ENCODE measurements at places on chromosomes 16 and 17. TPM values are rescaled to one million over a fixed set of nuclear protein-coding genes. Genes with fewer than 3 reads are reported as not detected.
A peak's percentile ranks its signal among the peaks of the same experiment; 100 is the strongest.

GRCh38 chr16:28105954-28106353 is 42.4 kb upstream of the GSG1L start:
- DNase-seq = no peak
- peaks cover 62% of the 10 kb centered on the region for H3K36me3 ChIP-seq
- H3K27ac ChIP-seq = no peak overlapping the region
- H3K4me1 ChIP-seq = no peaks in the 10 kb centered on the region
- no peaks in the 10 kb centered on the region for H3K27me3 ChIP-seq
- H3K4me3 ChIP-seq = no peak overlapping the region

- H3K27me3 ChIP-seq = no peaks in the 10 kb centered on the region
- H3K27ac ChIP-seq = no peak overlapping the region
- DNase-seq = no peak
These were observed 73.4 kb upstream of the GSG1L start for GRCh38 chr16:28136751-28137434.

GRCh38 chr17:18121144-18121910 is 12.8 kb downstream of the MYO15A start:
- DNase-seq = no peak
- no peak overlapping the region for H3K27ac ChIP-seq
- no peak overlapping the region for H3K4me3 ChIP-seq
- no peaks in the 10 kb centered on the region for H3K4me1 ChIP-seq
- no peaks in the 10 kb centered on the region for H3K36me3 ChIP-seq

DNA sequence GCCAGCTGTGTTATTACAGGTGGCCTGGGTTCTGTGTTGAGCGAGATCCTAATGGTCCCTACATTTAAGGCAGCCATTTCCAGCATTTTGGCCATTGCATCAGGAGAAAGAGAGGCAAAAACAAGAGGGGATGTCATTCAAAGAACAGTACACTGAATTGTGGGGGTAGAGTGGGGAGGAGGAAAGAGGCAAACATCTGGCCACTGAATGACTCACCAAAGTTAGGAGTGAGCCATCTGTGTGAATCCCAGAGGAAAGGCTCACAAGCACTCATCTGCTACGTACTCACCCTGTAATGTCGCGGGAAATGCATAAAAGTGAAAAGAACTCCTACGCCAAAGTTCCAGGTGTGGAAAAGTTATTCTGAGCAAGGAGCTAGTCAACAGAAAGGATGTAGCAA is 16.7 kb downstream of the KRABD2 start:
- no peak overlapping the region for H3K4me3 ChIP-seq
- no peaks in the 10 kb centered on the region for H3K36me3 ChIP-seq
- peak; percentile 88 for DNase-seq
- H3K4me1 ChIP-seq = peaks cover 6% of the 10 kb centered on the region
- H3K27ac ChIP-seq = no peak overlapping the region

DNA sequence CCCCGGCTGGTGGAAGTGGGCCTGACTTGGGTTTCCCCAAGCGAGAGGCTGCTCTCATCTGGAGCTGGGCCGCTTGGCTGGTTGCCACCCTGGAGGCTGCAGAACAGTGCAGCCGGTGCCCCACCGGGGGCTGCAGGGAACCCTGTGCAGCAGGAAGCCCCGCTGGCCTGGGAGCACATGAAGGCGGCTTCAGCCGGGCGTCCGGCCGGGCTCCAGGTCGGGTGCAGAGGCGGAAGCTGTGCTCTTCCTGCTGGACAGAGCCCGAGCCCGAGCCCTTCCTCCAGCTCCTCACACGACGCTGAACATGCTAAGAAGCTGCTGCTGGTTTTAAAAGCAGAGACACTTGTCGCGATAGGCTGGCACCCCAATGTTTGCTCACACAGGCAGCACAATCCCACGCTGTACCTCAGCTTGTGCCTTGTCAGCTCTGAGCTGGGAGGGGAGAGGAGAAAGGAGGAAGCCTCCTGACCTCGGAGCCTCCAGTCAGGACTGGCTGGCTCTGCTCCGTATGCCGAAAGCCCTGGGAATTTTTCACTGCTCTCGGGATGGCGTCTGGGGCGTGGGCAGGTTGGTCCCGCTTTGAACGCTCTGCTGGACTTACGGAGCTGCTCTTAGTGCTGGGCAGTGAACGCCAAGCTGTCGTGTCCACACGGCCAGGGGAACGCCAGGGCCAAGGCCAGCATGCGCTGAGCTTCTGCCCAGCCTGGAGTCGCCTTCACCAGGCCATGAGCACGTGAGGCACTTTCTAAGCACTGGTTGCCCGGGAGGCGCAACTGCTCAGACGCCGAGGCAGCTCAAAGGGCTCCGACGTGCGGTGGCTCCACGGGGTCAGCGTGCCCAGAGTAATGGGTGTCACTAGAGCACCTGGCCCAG is 8.8 kb downstream of the CDK5R1 start:
- no peaks in the 10 kb centered on the region for H3K36me3 ChIP-seq
- peak overlapping the region; percentile 71 for H3K27ac ChIP-seq
- H3K4me3 ChIP-seq = no peak overlapping the region
- H3K27me3 ChIP-seq = no peaks in the 10 kb centered on the region

DNA sequence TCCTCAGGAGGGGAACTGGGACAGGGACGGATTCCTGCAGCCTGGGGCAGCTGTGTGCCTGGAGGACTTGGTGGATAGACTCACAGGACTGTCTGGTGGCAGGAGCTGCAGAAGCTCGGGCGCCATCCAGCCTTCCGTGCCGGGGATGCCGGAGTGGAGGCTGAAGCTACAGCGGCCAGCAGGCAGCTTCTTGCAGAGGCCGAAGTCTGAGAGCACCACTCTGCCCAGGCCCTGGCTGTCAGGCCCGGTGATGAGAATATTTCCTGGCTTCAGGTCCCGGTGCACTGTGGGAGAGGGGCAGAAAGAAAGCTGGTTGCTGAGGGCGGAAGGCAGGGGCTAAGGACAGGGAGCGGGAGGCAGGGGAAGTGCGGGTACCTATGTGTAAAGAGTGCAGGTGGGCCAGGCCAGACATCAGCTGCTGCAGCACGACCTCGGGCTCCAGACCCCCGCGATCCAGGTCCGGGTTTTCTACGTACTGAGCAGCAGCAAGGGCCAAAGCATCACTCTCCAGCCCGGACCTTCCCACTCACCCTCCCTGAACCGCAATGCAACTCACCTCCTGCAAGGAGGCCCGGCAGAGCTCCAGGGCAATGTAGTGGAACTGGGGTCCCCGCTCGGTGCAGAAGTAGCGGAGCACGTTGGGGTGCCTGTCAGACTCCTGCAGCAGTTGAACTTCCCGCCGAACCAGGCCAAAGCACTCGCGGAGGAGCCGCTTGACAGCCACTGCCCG is 16.1 kb downstream of the PLK1 start:
- H3K4me3 ChIP-seq = peak overlapping the region; percentile 28
- peaks cover 12% of the 10 kb centered on the region for H3K36me3 ChIP-seq
- H3K27ac ChIP-seq = no peak overlapping the region
- H3K27me3 ChIP-seq = no peaks in the 10 kb centered on the region
- DNase-seq = peak; percentile 57

The MMP28 gene
- 1.2 TPM for total RNA-seq

DNA sequence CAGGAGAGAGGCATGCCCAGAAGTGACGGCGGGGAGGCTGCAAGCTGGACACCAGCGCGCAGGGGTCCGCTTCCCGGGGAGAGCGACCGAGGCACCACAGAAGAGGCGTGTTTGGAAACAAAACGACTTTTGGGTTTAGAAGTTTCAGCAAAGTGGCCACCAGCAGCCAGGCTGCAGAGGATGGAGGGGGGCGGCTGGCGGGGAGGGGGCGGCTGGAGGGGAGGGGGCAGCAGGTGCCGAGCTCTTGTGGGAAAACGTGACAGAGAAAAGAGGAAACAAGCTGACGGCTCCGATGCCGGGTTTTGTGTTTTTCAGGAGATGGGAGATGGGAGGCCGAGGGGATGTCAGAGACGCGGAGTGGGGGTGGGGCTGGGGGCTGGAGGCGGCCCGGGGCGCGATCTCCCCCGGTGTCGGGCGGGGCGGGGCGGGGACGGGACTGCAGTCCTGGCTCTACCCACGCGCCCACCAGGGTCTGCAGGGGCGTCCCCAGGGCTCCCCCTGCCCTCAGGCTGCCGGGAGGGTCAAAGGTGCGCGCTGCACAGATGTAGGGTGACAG is 32.1 kb upstream of the RPH3AL start:
- no peak overlapping the region for H3K27ac ChIP-seq
- H3K4me3 ChIP-seq = no peak overlapping the region
- no peaks in the 10 kb centered on the region for H3K36me3 ChIP-seq
- DNase-seq = no peak
- peaks cover 16% of the 10 kb centered on the region for H3K27me3 ChIP-seq
- H3K4me1 ChIP-seq = peaks cover 8% of the 10 kb centered on the region

DNA sequence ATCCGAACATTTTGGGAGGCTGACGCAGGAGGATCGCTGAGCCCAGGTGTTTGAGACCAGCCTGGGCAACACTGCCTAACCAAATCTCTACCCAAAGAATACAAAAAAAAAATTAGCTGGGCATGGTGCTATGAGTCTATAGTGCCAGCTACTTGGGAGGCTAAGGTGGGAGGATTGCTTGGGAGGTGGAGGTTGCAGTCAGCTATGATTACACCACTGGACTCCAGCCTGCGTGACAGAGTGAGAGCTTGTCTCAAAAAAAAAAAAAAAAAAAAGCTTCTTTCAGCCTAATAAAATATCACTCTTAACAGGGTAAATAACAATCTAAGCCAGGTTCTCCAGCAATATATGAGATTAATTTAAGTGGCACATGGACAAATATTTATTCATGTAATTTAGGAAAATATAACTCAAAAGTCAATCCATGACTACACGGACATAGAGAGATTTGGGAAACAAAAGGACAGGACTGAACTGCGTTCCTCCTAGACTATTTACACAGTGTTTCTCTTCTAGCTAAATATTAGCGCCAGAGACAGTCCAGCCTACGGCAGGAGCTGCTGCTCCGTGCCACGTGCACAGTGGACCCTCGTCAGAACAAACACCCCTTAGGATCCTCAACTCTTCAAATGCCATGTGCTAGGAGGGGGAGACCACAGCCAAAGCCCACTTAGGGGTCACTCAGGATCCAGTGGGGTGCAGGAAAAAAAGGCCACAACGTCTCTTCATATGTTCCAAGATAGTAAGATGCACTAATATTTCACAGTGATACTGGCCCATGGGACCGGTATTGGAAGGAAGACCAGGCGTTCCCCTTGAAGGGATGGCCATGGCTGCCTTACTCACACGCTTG is 8.7 kb downstream of the USP36 start:
- peaks cover 64% of the 10 kb centered on the region for H3K36me3 ChIP-seq
- DNase-seq = no peak
- H3K4me3 ChIP-seq = no peak overlapping the region
- H3K27ac ChIP-seq = no peak overlapping the region

The EME1 gene
- 3.0 TPM for total RNA-seq

DNA sequence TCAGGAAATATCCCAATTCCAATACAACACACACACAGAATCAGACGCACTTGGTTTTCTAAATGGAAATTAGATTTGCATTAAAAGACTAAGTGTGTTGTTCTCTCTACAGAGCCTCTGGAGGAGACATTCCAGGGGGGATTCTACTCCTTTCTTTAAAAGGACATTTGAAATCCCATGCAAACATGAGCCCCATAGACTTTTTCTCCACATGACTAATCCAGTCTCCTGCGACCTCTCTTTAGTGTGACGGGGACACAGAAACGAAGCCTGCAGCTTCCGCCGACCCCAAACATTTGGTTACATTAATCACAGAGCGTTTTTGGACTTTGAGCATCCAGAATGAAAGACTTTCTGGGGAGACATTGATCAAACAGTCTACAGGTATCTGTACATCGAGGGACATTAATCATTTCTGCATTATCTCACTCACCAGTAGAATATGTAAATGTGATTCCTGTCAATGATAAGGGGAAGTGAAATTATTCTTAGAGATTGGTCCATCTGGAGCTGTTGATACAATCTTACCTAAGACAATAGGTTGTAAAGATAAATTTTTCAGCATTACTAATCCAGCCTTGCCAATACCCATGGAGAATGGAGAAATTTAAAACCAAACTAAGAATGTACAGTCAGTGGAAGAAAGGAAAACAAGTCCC is 103.4 kb upstream of the IRX3 start:
- no peaks in the 10 kb centered on the region for H3K27me3 ChIP-seq
- H3K4me1 ChIP-seq = peaks cover 3% of the 10 kb centered on the region
- H3K4me3 ChIP-seq = no peak overlapping the region
- DNase-seq = no peak
- no peak overlapping the region for H3K27ac ChIP-seq

DNA sequence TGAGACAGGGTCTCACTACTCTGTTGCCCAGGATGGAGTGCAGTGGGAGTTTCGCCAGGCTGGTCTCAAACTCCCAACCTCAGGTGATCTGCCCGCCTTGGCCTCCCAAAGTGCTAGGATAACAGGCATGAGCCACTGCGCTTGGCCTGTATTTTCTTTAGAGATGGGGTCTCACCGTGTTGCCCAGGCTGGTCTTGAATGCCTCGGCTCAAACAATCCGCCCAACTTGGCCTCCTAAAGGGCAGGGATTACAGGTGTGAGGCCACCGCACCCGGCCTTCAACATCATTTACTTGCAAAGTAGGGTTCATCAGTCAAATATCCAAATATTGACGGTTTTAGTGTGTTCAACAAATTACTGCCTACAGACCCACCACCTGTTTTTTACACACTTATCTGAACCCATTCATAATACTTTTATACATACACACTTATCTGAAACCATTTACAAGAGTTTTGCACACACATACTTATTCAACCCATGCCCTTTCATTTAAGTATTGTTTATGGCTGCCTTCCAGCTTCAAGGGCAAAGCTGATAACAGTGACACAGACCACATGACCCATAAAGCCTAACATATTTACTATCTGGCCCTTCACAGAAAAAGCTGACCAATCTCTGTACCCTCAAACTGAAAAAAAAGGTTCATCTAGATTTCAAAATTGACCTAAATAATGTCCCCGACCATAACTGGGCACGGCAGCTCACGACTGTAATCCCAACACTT is 11.9 kb downstream of the TMEM170A start:
- no peak overlapping the region for H3K27ac ChIP-seq
- no peak for DNase-seq
- peaks cover 4% of the 10 kb centered on the region for H3K36me3 ChIP-seq
- no peak overlapping the region for H3K4me3 ChIP-seq

DNA sequence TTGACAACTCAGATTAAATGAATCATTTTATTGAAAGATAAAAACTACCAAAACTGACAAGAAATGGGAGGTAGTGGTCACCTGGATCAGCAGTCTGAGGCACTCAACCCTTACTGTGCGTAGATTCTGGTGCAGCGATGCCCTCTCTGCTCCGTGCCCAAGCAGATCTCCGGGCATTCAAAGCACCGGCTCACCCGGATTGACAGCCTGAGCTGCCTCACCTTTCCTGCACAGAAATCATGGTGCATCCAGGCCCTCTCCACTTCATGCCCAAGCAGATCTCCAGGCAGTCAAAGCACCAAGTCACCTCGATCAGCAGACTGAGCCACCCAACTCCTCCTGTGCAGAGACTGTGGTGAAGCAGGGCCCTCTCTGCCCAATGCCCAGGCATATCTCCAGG is 196.8 kb downstream of the CA10 start:
- H3K27ac ChIP-seq = no peak overlapping the region
- no peaks in the 10 kb centered on the region for H3K36me3 ChIP-seq
- no peaks in the 10 kb centered on the region for H3K4me1 ChIP-seq

The CRHR1 gene
- total RNA-seq = 0.38 TPM

GRCh38 chr17:10806545-10807262 is 2.8 kb upstream of the TMEM238L start:
- H3K4me1 ChIP-seq = no peaks in the 10 kb centered on the region
- H3K27me3 ChIP-seq = no peaks in the 10 kb centered on the region
- no peak for DNase-seq
- H3K4me3 ChIP-seq = no peak overlapping the region
- H3K27ac ChIP-seq = no peak overlapping the region

- H3K4me1 ChIP-seq = peaks cover 4% of the 10 kb centered on the region
- no peaks in the 10 kb centered on the region for H3K36me3 ChIP-seq
- H3K27ac ChIP-seq = no peak overlapping the region
These were observed 1.6 kb upstream of the ZG16B start for GRCh38 chr16:2828521-2828840.
